ENCODE measurements at places on chromosomes 12 and 14.

DNA sequence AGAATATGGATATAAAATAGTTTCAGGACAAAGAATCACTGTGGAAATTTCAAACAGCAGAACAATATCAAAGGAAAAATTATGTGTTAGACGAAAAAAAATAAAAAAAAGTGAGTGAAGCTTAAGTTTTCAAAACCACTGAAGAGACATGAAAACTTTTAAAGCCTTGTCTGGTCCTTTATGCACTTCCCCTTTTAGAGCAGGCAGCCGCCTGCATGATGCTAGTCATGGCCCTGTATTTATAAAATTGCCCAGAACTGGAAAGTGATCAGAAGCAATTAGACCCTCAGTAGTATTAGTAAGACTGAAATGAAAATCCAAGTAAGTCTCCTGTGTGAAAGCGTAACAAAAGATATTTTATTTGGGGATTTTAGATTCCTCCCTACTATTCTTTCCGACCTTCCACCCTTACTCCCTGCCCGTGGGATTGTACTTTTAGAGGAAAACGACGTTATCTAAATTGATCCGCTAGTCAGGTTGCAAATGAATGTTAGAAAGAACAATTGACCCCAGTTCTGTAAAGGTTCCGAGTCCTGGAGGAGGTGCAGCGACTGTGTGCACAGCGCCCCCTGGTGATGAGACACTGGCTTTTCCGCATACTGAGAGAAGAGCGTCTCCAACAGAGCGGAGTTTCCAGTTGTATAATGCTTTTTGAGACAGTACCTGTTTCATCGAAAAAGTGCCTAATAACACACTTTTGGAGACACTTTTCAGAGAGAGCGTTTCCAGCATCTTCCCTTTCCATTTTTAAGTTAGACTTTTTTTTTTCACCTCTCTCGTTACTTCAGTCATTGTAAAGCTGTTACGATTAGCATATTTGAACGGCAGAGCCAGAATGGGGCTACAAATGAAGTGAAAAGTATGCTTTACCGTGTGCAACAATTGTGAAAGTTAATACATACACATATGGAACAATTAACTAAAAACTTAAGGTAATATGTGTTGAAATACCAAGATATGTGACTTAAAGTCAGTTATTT, 12.4 kb downstream of the MGST1 start:
- no peak for DNase-seq

GRCh38 chr12:38934078-38934584, 28.7 kb upstream of the CPNE8 start:
- no peak for DNase-seq

GRCh38 chr12:4044736-4045730, 171.8 kb upstream of the PARP11 start:
- DNase-seq, result no peak

GRCh38 chr14:99937475-99938244, 127.6 kb upstream of the EVL start:
- DNase-seq, result no peak

- DNase-seq, result no peak
These were observed 685.6 kb downstream of the RPS29 start for GRCh38 chr14:48900565-48900964.

Measured in stimulated activated CD4-positive, alpha-beta T cell treated with anti-CD3 and anti-CD28 coated beads, Interleukin-15, amount 100 ng/mL, for 1 hour (primary cell).